Activated T-helper 1 cell treated with anti-CD3 and anti-CD28 coated beads, Interleukin-2, amount 50 U/mL, for 16 hours (primary cell): ENCODE measurements at places on chromosomes 3 and 15.

- DNase-seq: no peak
These were observed 198.1 kb downstream of the NEK10 start for GRCh38 chr3:27171113-27171512.

- DNase-seq: no peak
These were observed 40.9 kb upstream of the PCSK6 start for GRCh38 chr15:101530224-101530958.

DNA sequence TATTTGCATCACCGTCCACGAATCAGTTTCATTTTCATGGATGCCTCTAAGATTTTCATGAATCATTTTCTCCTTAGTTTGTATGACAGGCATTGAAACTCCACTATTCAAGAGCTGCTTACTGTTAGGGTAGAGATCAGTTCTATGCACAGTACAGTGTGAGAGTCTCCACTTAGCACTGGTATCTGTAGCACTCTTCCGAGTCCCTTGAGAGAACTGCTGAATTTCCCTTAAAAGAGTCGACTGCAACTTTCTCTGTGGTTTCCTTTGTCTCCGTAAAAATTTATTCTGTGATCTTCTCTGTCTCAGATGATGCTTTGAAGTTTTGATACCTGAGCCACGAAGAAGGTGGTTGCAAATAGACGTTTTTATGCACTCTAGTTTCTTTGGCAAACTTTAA lies 14.8 kb downstream of the GTPBP8 start:
- no peak for DNase-seq

GRCh38 chr3:14857506-14857905 lies 38.7 kb downstream of the FGD5 start:
- no peak for DNase-seq

GRCh38 chr3:39169712-39170111 lies 16.3 kb upstream of the CSRNP1 start:
- DNase-seq: no peak

DNA sequence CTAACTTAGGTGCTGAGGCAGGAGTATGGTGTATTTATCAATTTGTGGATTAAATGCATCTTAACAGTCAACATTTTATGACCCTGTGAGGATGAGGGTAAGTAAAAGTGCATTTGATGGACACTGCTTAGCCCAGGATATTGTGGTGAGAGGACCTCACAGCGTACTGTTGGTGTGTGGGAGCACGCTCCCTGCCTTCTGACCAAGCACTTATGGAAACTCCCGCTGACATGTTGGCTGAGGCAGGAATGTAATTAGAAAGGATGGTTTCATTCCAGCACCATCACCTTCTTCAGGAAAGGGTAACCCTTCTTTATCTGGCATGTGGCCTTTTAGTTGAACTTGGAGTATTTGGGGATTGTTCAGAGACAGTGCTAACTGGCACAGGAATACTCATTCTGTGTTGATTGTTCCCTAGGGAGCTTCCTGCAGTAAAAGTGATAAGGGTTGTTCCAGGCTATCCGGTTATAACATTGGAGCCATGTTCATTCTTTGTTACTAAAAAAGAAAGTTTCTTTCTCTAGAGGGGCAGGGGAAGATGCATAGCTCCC lies 11.7 kb upstream of the FSTL1 start:
- no peak for DNase-seq

GRCh38 chr3:20424086-20424485 lies 238.1 kb upstream of the SGO1 start:
- DNase-seq: no peak

GRCh38 chr3:57152151-57153143 lies 12.7 kb downstream of the IL17RD start:
- DNase-seq: no peak

DNA sequence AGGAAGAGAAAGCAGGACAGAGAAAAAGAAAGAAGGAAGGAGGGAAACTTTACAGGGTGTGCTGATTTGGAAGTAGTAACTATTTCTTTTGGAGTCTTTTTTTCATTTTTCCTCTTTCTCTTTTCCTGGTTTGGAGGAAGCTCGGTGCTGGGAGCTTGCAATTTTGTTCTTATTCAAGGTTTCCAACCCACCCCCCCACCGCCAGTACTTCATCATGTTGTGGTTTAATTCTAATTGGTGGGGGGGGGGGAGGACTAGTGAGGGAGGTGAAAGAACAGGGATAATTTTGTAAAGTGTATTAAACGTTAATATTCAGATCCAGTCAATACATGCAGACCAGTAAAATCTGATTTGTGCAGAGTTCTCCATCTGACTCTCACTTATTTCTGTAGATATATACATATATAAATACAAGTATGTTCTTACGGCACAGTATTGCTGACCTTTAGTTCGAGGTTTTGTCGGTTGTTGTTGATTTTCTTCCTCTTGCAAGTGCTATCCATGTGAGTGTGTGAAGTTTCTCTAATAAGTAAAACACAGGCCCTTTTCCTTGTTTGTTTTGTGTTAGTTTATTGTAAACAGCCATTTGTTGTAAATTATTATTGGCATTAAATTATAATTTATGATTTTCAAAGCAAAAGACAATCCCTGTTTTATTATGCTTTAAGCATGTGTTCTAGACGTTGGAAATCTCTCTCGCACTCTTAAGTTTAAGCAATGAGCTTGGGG lies 9.3 kb downstream of the NR2F2 start:
- no peak for DNase-seq

- DNase-seq: no peak
These were observed 8.6 kb downstream of the PODXL2 start for GRCh38 chr3:127637546-127637945.

- no peak for DNase-seq
These were observed 3.6 kb upstream of the RFX7 start for GRCh38 chr15:56247266-56247665.

DNA sequence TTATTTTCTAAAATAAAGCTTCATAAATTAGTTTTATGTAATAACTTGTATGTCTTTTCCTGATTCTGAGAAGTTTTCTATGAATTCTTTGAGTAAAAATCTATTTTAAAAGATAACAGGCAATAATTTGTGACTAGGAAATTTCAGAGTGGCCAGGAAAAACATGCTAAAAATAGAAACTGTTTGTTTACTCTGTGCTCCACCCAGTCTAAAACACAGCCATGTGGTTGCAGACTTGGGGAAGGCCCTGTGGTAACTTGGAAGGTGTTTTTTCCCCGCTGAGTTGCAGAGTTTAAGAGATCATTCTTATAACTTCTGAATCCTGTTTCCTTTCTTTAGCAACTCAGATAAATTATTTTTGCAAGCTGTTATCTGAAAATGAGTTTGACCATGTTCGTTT lies 21.9 kb downstream of the PLCL2 start:
- DNase-seq: no peak

DNA sequence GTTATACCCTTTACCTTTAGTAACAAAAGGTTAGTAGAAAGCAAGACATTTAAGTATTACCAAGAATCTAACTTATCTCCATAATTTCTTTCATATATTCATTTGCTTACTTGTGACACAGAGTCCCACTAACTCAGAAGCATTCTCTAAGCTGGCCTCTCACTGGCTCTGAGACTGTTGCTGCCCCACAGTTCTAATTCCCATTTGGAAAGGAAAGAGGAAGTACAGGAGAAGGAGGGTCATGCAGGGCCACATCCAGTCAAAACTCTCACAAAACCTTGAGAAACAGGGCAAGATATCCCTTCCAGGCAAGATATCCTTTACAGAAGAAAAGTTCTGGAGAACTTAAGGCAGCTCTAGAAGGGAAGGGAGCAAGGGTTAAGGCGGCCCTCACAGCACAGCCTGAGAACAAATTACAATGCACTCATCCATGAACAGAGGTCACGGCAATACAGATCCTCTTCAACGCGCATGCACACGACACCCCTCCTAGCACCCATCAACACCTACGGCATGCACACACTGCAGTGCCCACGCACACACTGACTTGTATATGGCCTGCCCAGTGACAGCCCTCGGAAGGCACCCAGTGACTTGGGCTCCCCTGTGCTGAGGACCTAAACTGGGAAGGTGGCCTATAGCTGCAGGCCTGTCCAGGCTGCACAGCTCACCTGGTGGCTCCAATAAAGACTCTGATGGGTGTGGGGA lies 13.0 kb upstream of the MYO5C start:
- no peak for DNase-seq

- DNase-seq: no peak
These were observed 40.8 kb downstream of the PLCH1 start for GRCh38 chr3:155704061-155704460.

- no peak for DNase-seq
These were observed 69.2 kb downstream of the DCUN1D1 start for GRCh38 chr3:182910936-182911781.

- no peak for DNase-seq
These were observed 30.2 kb downstream of the APBA2 start for GRCh38 chr15:28915935-28916334.

DNA sequence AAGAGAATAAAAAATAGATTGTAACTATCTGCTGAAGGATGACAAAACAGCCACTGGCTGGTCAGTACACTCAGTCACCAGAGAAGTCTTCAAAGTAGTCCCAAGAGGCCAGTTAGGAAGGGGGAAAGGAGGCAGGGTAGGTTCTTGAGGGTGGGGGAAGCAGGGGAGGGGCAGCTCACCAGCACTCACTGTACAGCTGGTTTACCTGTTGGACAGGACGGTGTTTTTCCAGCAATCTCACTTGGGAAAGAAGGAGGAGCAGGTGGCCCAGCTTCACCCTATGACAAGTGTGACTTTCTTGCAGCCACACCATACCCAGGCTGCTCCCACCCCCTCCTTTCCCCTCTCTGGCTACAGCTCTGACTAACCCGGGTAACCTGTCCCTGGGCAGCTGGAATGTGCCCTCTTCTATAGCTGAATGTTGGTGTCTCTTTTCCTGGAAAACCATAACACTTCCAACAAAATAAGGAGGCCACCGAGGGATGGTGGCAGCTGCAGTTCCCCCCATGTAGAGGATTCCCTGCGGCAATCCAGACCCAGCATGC lies 203.4 kb upstream of the NSMCE3 start:
- no peak for DNase-seq

GRCh38 chr3:127304121-127304744 lies 16.4 kb upstream of the PRR20G start:
- DNase-seq: no peak

DNA sequence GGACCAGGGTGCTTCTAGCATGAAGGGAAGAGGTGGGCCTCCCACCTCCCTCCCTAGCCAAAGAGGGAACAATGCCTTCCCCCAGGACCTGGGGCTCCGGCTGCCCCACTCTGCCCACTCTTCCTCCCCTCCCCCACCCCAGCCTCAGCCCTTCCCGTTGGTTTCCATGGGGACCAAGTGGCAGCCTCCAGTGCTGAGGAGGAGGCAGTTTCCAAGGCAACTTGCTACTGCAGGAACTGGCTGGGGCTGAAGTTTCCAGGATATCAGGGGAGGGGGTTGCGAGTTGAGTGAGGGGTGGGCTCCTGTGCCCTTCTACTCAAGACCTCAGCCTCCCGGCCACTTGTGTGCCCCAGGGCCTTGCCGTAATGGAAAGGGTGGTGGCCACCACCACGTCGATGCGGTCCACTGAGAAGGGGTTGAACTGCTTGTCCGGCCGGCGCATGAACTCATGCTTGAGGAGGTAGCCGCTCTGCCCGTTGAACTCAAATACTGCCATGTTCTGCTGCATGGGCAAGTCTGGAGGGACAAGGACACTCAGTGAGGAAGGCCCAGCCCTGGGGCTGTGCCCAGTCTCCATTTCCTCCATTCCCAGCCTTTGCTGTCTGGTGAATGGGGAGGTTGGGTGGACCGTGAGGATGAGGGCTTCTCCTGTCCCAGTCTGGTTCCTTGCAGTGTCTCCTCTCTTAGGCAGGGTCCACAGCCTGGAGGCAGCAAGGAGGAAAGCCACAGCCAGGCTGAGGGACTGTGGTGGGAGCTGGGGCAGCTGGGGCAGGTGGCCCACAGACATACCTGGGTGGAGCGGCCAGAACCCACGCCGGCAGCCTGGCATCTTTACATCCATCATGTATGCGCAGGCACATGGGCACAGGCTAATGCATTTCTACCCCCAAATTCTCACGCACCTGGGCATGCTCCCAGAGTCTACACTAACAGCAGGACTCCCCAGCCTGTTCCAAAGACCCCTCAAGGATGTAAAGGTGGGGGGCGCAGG lies 11.3 kb upstream of the ANKRD63 start:
- DNase-seq: no peak

DNA sequence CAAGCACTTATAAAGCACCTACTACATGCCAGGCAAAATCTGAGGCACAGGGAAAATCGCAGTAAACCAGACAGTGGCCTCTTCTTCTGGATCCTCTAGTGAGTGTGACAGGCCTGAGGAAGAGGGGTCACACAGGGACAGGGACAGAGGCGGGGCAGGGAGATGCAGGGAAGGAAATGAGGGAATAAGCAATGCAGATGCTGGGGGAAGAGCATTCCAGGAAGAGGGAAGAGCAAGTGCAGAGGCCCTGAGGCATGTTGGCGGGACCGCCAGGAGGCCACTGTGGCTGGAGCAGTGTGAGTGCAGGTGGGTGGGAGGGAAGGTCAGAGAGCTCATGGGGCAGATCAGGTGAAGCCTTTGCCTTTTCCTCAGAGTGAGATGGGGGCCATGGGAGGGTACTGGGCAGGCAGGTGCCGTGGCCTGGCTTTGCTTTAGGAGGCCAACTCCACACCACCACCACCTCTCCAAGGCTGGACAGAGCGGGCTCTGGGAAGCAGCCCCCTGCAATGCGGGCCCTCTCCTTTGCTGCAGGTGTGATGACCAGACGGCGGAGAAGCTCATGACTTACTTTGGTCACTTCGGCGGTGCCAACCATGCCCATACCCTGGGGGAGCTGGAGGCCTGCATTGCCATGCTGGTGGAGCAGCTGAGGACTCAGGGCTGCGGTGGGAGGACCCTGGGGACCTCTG lies 26.8 kb upstream of the GP9 start:
- DNase-seq: no peak

DNA sequence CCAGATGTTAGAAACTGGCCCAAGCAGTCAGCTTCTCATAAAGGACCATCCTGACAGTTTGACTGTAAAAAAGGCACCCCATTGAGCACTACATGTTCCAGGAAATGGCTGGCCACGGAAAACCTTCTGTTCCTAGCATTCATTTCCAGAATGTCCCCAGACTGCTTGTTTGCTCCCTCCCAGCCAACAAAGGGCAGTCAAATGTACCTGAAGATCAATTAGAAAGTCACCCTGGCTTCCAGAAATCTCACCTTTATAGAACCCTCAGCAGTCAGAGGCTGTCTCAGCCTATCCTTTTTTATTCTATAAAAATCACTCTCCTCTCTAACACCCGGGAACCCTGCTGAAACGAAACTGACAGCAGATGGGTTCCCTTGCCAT lies 784 bp upstream of the SAMMSON start:
- no peak for DNase-seq

- DNase-seq: no peak
These were observed 41.3 kb upstream of the TNFSF10 start for GRCh38 chr3:172564499-172564898.

- no peak for DNase-seq
These were observed 70.8 kb downstream of the ADAMTS9 start for GRCh38 chr3:64616953-64617352.
